ENCODE measurements at places on chromosomes 2 and 18.

DNA sequence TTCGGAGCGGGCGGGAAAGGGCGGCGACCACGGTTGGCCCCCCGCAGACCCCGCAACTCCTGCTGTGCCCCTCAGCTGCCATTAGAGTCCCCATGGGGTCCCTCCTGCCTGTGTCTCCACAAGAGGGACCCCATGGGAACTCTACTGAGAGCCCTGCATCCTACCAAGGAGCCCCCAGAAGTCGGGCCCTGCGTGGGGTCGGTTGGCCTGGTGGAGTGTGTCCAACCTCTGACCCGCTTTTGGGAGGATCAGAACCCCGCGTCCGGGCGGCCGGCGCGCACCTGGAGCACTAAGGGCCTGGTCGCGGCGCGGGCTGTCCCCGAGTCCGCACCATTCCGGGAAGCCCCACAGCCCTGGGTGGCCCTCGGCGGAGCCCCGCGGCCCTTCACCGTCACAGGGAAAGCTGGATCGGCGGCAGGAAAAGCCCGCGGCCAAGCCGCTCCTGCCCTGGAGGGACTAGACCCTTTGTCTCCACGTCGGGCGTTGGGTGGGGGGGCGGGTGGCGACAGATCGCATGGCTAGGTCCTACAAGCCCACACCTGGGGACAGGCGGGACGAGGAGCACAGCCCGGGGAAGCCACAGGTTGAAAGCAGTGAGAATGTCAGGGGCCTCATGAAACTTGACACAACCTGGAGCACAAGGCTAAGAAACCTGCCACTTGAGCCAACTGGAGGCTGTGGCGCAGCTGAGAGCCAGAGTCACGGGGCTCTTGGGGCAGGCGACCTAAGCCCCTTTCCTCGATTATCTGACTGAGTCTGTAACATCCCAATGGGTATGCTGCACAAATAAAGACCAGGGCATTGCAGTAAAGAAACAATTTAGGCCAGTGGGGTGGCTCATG lies 11.2 kb upstream of the CXXC1 start:
- no peak for DNase-seq

DNA sequence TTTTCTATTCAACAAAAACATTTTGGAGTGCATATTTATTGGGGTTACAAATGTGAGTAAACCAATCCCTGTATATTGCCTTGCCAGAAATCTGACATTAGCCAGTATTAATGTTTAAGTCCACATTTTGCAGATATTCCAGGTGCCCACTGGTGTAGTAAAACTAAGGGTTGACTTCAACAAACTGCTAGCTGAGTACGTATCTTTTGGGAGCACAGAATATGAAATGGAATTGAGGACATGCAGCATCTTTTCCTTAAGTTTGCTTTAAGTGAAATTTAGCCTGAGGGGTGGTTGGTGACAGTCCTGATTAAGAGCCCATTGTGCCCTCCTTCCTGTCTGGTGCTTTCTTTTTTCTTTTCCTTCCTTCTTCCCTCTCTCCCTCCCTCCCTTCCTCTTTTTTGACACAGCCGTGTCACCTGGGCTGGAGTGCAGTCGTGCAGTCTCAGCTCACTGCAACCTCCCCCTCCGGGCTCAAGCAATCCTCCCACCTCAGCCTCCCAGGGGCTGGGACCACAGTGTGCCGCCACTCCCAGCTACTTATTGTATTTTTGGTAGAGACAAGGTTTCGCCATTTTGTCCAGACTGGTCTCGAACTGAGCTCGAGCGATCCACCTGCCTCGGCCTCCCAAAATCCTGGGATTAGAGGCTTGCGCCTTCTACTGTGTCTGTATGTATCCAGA lies 1.6 kb downstream of the NUP35 start:
- no peak for DNase-seq

- no peak for DNase-seq
These were observed 1.5 kb upstream of the AAK1 start for GRCh38 chr2:69645031-69645431.

DNA sequence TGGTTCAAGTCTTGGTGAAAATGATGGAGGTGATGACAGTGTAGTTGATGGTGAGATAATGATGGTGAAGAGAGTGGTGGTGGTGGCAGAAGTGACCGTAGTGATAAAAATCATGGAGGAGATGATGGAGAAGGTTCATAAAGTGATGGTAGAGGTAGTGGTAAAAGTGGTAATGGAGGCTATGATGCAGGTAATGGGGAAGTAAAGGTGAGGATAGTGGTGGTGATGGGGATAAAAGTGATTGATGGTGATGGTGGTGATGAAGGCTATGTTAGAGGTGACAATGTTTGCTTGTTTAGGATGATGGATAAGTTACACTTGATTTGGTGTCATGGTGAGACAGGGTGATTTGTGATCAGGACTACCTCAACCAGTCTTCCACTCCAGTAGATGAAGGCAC lies 268.9 kb downstream of the DYSF start:
- DNase-seq: no peak

DNA sequence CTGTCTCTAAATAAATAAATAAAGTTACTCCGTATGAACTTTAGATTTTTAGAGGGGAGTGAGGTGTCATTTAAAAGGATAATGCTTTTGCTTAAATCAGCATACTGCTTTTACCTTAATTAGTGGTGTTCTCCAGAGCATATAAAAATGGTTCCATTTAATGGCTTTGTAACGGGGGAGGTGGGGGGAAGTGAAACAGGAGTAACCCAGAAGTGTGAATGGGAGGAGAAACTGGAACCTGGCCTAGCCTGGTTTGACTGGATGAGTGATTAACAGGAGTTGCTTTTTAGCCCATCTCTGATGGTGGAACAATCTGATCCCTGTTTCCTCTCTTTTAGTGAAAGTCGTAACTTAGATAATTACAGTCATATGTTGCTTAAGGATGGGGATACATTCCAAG lies 1.6 kb downstream of the CNDP2 start:
- DNase-seq: no peak

DNA sequence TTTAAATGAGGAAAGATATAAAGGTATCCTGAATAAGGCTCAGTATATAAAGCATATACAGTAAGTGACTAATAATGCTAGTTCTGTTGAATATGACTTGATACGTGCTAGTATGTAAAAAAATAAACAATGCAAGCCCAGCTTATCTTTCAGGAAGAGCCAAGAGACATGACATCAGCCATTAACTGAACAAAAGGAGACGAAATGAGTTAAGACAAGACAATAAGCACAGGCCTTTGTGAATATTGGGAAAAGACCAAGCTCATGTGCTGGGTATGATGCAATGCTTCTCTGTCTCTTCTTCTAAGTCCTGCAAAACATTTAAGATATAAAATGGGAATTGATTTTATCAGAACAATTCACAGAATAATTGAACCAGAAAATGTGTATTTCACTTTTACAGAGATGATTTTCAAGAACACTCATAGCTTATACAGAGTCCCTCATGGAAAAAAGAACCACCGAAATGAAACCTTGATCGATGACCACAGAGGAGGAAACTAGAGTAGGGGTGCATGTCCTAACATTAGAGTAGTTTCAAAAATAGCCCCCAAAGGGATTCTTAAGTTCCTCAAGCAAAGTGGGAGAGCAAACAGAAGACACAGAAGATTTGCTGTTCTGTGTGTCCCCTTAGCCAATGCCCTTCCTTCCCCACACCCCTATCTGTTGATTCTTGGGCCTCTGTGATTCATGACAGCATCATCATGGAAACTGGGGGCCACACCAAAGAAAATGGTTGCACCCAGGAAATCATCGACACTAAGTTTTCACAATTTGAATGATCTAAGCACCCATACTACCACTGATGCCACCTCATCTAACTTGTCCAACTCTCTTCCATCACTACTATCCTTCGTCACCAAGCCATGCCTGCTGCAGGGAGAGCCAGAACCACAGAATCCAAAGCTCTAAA lies 68.0 kb upstream of the CRIM1 start:
- no peak for DNase-seq

DNA sequence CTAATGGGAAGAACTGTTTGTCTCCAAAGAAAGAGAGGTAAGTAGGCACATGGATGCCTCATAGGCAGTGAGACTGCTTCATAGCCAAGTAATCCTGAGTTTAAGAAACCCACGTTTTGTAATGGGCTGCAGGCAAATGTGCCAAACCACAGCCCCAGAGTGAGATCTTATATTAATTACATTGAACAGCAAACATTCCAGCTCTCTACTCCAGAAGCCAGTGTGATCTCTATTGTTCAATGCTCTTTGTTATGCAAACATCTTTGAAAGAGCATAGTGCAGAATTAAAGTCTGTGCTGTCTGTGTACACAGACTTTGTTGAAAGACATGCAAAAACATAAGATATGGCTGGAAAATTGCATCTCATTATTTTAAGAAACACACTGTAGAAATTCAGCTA lies 720.8 kb upstream of the REG3G start:
- no peak for DNase-seq

- DNase-seq: no peak
These were observed 297.6 kb upstream of the NRXN1 start for GRCh38 chr2:51329512-51329911.

DNA sequence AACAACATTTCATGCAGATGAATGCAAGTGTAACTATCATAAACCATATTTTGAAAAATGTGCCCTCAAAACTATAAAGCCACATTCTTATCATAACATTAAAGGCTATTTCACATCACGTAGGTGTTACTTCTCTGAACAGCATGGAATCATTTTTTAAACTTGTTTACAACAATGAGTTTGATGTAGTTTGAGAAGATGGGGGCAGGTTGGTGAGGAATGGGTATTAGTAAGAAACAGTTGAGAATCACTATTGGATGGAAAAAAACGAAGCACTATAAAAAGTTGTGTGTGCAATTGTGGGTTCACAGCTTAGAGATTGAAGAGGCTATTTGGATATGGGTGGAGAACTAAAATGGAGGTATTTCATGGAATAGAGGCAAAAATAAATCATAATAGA lies 569.1 kb downstream of the ARHGAP15 start:
- no peak for DNase-seq

DNA sequence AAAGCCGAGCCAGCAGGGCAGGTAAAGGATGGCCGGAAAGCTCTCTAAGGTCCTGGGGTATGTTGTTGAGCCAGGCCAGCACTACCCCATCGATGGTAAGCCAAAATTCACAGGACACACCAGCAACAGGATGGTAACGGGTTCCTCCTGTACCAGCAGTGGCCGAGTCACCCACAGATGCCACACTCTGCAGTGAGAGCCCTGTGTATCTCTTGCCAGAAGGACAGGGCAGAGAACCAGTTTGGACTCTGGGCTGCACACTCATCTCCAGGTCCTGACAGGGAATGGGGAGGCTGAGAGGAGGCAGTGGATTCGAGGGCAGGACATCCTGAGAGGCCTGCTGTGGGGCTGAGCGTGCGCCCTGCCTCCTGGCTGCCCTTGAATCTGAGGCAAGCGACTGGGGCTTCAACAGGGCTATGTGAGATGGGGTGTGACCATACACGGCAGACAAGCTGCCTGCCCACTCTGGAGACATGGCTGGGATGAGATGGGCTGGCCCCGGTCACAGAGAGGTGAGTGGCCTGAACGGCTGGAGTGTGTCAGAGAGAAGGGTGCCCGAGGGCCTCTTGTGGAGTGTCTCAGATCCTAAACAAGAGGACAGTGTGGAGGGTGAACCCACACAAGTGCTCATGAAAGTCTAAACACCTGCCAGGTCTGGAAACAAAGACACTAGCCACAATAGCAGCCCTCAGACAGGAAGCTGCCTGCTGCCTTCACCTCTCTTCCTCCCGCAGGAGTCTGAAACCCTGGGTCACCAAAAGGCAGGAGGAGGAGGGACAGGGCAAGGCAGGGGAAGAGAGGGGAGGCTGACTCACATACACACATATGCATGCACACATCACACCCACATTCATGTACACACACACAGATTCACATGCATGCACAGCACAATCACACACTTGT lies 182.3 kb downstream of the LOXHD1 start:
- no peak for DNase-seq

DNA sequence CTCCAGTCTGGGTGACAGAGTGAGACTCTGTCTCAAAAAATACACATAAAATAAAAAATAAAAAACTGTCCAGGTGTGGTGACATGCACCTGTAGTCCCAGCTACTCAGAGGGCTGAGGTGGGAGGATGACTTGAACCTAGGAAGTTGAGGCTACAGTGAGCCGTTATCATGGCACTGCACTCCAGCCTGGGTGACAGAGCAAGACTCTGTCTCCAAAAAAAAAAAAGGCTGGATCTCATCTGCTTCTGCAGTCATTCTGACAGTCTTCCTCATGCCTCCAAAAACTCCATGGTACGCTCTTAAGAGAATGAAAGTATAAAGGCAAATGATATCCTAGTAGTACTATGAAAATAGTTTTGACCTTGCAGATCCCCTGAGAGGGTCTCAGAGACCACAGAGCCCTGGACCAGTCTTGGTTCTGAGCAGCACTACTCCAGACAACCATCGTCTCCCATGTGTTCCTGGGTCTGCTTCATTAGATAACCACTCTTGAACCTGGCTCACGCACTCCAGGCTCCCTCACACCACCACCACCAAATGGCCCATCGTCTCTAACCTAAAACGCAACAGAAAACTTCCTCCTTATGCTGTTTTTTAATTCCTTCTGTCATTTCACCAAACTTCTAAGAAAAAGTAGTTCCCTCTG lies 26.0 kb downstream of the SPIRE1 start:
- DNase-seq: no peak

All from lower lobe of right lung (tissue), 2 donors.